ENCODE measurements at places on chromosomes 2 and 18.

DNA sequence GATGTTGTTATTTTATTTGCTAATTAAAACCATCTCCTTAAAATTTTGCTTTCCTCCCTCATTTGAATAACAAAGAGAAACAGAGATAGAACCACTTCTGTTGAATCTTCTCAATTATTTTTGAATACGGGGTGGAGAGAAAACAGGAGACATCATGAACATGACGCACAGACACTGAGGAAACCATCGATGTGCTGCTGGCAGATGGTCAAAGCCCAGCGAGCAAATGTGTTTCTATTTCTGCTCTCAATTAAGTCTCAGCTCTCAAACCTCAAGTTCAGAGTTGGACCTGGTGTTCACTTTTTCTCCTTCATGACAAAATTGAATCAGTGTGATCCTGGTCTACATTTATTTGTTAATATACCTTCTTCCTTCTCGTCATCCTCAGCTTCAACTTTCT lies 36.1 kb upstream of the TWIST2 start:
- DNase-seq = no peak

GRCh38 chr2:24832931-24833701 lies 39.9 kb downstream of the CENPO start:
- no peak for DNase-seq

- no peak for DNase-seq
Observed at GRCh38 chr2:60605866-60606265, 52.4 kb upstream of the BCL11A start.

DNA sequence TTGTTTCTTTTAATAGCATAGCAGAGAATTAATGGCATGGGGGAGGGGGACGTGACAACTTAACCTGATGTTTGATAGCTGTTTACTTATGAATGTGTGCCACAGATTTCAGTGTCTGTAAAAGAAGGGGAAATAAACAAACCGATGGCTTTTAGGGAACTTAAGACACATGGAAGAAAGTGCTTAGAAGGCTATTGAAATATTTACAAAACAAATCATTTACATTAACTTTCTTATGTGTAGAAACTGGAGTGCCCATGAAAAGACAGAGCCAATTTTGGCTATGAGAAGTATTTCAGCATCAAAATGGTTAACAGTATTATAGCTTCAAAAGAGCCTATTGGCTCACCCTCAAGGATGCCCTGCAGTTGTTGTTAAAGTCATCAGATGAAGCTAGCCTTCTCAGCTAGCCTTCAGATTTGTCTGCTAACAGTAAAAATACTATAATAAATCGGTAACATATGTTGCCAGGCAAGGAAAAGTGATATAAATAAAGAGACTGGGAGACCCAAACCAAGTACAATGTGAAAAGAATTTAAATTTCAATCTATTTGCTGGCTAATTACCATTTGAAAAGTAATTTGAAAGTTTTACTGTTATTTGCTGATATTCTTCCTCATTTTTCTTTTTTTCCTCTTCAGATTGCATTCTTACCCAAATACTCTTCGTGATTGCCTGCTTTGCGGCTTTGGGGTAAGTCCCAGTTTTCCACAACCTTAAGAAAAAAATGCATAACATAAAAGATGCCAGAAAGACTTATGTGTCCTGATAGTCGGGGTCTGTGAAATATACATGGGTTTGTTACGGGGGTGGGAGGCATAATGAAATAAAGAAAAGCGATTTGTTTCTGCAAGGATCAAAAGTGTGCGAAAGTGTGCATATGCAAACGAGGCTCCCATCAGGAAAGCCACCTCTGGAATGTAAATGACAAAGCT lies 256.4 kb downstream of the MEIS1 start:
- DNase-seq = no peak

GRCh38 chr2:146385031-146385430 lies 1459.8 kb upstream of the ACVR2A start:
- DNase-seq = no peak

DNA sequence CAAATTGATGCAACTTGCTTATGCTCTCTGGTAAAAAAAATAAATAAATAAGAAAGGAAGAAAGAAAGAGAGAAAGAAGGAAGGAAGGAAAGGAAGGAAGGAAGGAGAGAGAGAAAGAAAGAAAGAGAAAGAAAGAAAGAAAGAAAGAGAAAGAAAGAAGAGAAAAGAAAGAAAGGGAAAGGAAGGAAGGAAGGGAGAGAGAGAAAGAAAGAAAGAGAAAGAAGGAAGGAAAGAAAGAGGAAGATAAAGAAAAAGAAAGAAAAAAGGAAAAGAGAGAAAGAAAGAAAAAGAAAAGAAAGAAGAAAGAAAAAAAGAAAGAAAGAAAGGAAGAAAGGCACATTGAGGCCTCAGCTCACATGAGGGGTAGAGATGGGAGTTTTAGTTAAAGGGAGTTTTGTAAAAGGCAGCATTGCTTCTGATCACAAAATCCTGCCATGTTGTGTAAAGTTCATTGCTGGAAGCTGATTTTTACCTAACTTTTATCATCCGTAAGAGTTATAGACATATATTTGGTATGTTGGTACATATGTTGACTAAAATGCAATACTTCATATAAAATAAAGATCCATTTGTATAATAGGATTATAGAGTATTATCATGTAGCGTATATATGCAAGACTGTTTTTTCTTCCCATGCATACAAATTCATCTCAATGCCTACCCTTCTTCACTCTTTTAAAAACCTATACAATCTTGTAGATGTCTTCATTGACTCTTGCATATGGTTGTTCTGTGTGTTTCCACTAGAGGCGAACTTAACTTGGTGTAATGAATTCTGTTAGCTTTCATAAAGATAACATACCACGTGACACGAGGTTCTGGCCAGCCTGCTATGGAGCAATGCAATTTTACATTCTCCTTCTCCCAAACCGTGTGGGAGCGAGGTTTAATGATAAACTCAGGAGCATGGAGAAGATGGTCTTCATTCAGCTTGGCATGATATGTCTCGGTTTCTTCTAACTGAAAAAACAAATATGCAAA lies 32.8 kb downstream of the MYOM1 start:
- DNase-seq = no peak

- no peak for DNase-seq
Observed at GRCh38 chr2:50724837-50725236, 307.1 kb downstream of the NRXN1 start.

- DNase-seq = no peak
Observed at GRCh38 chr18:58264840-58265239, 220.8 kb downstream of the NEDD4L start.

GRCh38 chr2:158359846-158360245 lies 96.7 kb downstream of the CCDC148 start:
- DNase-seq = no peak

- no peak for DNase-seq
Observed at GRCh38 chr2:30912056-30912455, 104.8 kb upstream of the CAPN13 start.

GRCh38 chr2:133957724-133958480 lies 296.0 kb upstream of the MGAT5 start:
- no peak for DNase-seq

DNA sequence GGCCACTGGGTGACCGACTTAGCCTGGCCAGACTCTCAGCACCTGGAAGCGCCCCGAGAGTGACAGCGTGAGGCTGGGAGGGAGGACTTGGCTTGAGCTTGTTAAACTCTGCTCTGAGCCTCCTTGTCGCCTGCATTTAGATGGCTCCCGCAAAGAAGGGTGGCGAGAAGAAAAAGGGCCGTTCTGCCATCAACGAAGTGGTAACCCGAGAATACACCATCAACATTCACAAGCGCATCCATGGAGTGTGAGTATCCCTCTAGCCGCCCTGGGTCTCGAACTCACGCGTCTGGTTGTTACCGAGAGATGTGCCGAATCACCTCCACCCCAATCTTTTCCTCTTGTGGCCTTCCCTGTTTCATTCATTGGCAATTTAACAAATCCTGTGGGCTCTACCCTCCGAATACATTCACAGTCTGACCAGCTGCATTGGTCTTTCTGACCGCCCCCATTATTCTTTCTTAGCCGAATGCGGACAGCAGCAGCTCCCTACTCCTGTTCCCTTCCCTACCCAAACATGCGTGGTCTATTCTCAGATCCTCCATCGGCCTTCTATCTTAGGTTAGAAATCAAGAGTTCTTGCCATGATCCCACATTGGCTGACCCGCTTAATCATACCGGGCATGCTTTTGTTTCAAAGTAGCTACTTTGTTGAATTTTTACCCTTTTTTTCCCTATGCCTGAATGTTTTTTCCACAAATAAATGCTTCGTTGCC lies 631 bp downstream of the RPL31 start:
- no peak for DNase-seq

- no peak for DNase-seq
Observed at GRCh38 chr18:45073556-45073955, 392.9 kb downstream of the SETBP1 start.

- DNase-seq = no peak
Observed at GRCh38 chr2:85981579-85982247, 92.9 kb upstream of the ST3GAL5 start.

- peak; percentile 29 for DNase-seq
Observed at GRCh38 chr18:11154368-11154989, 5.1 kb upstream of the PIEZO2 start.

DNA sequence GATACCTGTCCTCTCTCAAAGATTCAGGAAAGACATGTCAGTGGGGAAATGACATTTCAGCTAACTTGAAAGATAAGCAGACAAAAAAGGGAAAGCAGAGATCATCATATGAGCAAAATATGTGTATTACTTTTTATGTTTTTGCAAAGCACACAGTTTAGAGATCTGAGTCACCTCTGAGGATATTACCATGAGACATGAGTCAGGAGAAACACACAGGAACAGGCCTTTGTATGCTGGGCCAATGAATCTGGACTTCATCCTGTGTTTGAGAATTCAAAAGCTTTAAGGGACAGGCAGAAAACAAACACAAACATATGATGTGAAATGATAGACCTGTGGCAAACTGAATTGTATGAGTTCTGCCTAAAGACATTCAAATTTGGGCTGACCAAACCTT lies 306.0 kb upstream of the EPC2 start:
- DNase-seq = no peak

DNA sequence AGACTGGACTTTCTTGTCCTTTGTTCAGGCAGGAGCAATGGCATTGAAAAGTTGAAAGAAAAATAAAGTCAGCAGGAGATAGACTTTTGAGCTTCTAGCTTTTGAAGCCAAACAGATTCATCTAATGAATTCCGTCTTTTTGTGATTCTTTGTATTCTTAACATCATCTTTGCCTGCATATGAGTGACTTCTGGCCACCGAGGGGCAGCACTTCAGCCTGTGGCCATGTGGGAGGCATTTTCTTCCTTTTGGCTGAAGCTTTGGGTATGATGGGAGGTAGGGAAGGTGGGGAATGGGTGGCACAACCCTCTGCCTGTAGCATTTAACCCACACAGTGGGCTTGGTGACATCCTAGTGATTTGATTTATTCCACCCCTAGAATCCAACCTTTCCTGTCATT lies 220.6 kb downstream of the SETBP1 start:
- DNase-seq = peak; percentile 29

GRCh38 chr18:74796841-74797576 lies 199.3 kb downstream of the ZNF407 start:
- peak; percentile 84 for DNase-seq

GRCh38 chr2:68342470-68342869 lies 22.6 kb upstream of the PLEK start:
- DNase-seq = no peak

- DNase-seq = no peak
Observed at GRCh38 chr2:239495791-239496233, 95.0 kb upstream of the HDAC4 start.

DNA sequence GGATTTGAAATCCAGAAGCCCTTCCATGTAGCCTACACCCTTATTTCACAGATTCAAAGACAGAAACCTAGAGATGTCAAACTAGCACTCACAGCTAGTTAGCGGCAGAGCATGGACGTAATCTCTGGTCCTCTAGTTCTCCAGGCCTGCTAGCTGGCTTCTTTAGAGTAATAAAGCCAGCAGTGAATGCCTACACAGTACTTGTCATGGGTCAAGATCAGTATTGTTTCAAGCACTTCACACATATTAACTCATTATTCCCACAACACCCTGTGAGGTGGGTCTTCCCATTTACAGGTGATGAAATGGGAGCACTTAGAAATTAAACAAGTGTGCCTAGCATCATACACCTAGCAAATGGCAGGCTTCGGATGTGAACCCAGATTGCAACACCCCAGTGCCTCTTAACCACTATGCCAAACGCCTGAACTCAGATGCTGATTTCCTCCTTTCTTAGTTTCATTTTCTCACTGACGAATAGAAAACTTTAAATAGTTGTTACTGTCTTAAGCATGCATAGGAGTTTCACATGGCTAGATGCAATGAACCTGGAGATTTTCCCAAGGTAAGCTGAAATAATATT lies 14.5 kb upstream of the ZBTB14 start:
- DNase-seq = no peak

GRCh38 chr2:128467321-128467969 lies 148.8 kb upstream of the HS6ST1 start:
- no peak for DNase-seq

DNA sequence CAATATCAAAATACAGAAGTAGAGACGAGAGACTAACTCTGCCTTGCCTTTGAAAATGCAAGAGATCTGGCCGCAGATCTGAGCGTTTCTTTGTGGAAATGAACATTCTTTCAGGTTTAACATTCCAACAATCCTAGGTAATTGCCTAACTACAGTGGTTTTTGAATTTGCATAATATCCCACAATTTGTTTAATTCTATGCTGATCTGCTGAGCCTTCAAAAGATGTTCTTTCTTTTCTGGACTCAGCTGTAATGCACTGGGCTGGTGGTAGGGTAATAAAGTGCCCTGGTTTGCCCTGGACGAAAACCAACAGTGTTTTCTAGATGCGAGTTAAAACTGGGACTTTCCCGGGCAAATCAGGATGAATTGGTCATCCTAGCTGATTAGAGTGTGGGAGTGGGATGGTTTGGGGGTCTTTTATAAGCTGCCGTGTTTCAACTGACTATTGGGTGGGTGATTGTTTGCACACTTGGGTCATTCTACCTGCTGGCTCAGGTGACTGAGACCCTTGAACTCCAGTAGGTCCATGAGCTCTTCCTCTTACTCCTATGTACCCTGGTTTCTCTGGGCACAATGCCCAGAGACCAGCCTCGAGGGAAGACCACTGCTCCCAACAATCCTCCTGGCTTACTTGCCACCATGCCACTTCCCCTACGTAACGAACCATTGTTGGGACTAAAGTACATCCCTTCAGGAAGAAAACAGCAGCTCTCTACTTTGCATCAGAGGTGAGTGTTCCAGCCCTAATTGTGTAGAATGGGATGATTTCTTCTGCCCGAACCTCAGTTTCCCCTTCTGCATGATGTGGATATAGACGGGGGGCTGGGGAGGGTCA lies 3.4 kb upstream of the PAX8 start:
- no peak for DNase-seq

GRCh38 chr18:29301048-29301447 lies 1124.1 kb upstream of the CDH2 start:
- no peak for DNase-seq

GRCh38 chr2:102735416-102736109 lies 26.3 kb upstream of the TMEM182 start:
- peak; percentile 49 for DNase-seq

- DNase-seq = peak; percentile 55
Observed at GRCh38 chr2:175030380-175031271, 25.4 kb upstream of the CHN1 start.

All from NCI-H2081 (cell line).